ENCODE measurements at places on chromosomes 3 and 15. TPM values are rescaled to one million over a fixed set of nuclear protein-coding genes. Genes with fewer than 3 reads are reported as not detected.

DNA sequence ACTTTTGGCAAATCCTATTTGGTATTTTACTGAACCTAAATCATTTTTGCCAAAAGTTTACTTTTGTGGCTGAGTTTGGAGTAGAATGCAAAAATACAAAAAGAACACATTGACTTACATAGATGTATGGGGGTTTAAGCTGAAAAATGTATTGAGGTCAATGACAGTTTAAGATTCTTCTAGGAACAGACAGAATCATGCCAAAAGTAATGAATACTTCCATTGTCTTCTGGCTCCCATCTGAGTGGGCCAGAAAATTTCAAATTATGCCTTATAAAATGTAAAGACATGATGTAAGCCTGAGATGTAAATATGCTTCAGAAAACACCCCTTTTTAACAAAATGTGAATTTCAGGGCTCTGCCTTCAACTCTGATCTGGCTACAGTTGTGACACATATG is 375.1 kb upstream of the DPH6 start:
- DNase-seq, result no peak

DNA sequence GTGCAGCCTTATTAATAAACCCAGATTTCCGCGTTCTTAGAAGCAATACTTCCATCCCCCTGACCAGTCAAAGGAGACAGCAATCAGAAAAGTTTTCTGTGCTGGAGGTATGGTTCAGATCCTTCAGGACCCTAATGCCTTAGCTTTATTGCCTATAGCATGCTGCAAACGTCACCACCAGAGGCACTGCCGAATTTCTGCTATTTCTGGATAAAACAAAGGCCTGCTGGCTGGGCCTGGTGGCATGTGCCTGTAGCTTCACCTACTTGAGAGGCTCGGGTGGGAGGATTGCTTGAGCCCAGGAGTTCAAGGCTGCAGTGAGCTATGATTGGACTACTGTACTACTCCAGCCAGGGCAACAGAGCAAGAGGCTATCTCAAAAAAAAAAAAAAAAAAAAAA is 407.2 kb downstream of the FOXP1 start:
- DNase-seq, result no peak

- DNase-seq, result no peak
These were observed 87.4 kb downstream of the THSD4 start for GRCh38 chr15:71202712-71203111.

DNA sequence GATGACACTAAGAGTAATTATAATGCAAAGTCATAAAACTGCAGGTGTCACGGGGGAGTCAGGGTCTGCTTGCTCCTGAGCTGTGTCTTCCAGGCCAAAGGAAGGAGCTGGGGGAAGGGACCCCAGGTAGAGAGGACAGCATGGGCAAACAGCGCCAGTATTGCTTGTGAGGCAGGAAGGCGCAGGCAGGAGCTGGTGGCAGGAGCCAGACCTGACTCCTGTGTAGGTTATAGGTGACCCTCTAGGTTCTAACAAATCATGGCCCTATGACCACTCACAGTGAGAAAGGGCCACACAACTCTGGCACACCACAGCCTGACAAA is 1.9 kb downstream of the CISH start:
- no peak for DNase-seq

- DNase-seq, result no peak
These were observed 707.8 kb downstream of the TUSC7 start for GRCh38 chr3:117417411-117417810.

DNA sequence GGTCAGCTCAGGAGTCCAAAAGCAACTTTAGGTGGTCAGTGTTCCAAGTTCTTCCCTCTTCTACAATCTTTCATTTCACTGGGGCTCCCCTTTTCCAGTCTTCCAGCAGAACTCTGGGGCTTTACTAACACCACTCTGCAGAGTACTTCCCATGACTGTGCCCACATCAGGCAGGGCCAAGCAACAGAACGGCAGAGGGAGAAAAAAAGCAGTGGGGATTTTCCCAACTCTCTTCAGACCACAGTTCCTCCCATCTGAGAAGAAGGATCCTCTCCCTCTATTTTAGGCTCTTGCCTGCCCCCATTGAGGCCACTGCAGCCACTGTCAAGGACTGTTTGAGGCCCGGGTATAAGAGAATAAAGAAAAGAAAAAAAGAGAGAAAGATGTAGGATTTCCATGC is 70.7 kb downstream of the TTBK2 start:
- DNase-seq, result no peak

DNA sequence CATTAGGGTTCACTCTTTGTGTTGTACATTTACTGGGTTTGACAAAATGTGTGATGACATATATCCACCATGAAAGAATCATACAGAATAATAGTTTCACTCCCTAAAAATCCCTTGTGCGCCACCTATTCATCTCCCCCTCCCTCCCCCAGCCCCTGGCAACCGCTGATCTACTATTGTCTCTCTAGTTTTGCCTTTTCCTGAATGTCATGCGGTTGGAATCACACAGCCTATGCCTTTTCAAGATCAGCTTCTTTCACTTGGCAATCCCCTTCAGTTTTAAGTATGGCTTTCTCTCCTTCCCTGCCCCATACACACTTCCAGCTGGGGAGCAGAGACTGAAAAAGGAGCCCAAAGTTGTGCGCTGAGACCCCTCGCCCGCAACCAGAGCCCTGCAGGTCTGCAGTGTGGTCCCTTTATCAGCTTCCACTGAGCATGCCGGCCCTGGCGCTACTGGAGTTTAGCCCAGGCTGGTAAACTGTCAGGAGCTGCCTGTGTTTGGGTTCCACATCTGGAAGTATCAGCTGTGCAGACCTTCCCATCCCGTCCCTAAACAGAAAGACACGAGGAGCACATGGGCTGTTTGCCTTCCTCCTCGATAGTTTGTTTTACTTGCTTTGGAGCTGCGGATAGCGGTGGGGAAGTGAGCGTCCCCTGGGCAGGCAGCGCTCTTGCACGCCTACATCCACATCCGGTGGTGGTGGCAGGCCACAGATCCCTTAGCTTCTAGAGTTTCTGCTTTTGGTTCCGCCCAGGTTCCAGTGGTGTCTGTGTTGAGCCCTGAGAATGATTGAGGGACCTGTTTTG is 12.3 kb downstream of the BOC start:
- DNase-seq, result no peak

DNA sequence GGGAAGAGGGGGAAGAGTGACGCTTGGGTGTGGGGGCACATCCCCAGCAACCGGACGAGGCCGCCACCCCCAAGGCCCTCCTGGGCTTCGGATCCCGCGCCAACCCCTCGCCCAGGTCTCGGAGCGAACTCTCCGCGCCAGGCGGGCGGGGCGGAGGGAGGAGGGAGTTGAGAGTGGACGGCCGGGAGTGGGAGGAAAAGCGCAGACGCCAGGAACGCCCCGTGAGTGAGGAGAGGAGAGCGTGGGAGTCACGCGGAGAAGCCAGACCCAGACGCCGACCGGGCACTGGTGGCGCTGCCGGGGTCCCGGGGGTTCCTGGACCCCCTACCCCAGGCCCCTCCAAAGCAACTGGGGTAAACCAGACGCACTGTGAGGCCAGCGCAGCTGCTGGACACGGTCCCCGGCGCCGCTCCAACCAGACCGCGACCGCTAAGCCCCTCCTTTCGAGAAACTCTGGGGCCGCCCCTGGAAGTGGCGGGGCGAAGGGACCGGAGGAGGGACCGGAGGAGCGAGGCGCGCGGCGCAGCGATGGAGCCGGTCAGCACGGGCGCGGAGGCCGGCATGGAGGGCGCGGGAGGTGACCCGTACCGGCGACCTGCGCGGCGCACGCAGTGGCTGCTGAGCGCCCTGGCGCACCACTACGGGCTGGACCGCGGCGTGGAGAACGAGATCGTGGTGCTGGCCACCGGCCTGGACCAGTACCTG is at the start of gene EFCC1:
Gene EFCC1 (plus strand): TSS at position 204 of the 705 bp plus-strand sequence. CDS start 325 bp downstream, at position 529.
- no peak for DNase-seq

The TMEM108 gene
- not detected for total RNA-seq

The RPUSD2 gene
- 18.4 TPM for total RNA-seq

The SAMD7 gene
- not detected for total RNA-seq
